Activated T-cell treated with anti-CD3 and anti-CD28 coated beads, Interleukin-2, amount 50 U/mL, for 72 hours (primary cell): ENCODE measurements at places on chromosomes 6 and 20.

- no peak for DNase-seq
Measured at GRCh38 chr6:74671558-74672025, 534.3 kb downstream of the COL12A1 start.

DNA sequence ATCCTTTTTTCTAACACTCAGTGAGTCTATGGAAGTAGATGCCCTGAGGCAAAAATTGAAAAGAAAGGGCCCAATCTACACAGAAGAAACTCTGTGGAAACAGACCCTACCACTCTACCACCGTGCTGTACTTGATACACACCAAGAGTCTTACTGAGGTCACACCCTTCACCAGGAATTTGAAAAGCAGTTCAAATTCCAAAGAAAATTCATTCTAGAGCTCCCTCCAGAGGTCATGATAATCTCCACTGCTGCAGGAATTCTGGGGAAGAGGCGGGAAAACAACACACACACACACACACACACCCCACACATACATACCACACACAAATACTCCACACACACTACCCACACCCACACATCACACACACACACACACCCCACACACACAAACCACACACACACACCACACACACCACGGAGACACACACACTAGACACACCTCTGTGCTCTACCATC, 336.8 kb downstream of the HDGFL1 start:
- no peak for DNase-seq

DNA sequence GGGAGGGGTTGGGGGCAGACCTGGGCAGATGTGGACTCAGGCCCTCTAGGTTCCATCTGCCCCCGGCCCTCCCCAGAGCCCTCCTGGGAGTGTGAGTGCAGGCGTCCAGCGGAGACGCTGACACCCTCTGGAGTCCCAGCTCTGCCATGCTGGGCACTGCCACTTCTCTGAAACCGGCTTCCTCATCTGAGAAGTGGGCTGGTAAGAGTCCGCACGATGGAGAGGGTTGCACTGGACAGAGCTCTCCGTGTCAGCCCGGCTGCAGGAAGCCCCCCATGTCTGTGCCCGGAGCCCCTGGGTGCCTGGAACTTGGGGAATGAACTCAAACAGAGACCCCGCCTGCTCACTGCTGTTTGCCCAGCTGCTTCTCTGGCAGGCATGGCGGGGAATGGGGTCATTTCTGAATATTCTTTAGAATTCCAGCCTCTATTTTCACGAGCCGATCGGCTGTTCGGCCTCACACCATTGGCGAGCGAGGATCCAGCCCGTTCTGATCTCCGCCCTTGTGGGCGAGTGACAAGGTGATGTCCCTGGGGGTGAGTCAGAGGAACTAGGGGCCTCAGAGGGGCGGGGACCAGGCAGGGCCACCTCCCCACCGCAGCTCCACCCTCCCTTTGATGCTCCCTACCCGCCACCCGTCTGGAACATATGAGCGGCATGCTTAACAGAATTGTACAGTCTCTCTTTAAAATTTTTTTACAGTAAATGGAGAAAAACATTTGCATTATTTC, 47.8 kb upstream of the GATA5 start:
- peak; percentile 91 for DNase-seq

DNA sequence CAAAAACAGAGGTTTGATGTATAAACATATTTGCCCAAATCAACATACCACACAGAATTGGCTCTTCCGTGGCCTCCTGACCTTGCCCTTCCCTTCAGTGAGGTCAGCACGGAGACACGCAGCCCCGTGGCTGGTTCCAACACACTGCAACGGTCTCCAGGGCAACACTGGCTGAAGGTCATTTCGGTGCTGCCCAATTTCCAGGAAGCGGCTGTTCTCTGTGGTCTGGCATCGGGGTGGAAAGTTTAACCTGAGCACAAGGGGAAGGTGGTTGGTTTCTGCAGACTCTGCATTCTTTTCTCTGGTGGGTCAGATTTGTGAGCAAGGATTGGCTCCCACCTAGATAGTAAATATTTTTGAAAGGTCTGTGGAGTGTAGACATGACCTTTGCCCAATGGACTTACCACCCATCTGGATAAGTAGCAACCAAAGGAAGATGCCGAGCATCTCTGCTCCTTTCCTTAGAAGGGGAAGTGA, 177.6 kb upstream of the PHACTR1 start:
- DNase-seq, result no peak

GRCh38 chr20:25269833-25270170, 21.9 kb downstream of the PYGB start:
- DNase-seq, result no peak

DNA sequence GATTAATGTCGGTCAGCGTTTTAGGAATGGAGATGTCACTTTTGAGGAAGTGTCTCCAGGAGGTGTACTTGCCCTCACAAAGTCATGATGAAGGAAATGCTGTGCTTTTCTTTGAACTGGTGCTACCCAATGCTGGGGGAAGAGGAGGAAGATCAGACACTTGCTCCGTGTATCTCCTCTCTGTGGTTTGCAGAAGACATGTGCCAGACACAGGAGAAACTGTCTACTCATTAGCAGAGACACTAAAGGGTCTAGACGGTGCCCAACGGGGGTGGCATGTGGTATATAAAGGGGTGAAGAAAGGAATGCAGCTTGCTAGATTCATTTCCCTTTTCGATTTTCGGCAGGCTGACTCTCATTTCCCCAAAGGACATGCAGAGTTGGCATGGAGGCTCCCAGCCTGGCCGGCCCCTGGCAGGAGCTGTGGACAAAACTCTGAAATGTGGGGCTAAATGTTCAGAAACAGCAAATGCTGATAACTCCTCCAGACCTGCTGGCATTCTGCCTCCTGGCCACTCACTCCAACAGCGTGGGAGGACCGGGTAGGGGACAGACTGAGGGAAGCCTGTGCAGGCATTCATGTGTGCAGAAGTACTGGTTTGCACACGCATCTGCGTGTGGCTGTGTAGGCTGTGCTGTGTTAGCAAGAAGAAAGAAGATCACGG, 59.6 kb upstream of the QKI start:
- no peak for DNase-seq

DNA sequence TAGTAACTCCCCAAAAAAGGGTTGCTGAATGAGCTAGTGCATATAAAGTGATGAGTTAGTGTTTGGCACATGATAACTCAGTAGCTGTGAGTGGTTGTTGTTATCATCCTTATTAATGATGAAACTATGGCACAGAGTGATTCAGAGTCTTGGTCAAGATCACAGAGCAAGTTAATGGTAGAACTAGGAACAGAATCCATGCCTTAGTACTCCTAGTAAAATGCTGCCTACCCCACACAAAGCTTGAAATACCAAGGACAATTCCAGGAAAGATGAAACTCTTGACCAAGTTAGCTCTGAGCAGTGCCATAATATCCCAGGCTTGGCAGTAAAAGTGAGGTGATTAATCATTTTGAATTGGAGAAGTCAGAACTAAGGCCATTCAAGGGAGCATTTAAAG, 109.1 kb upstream of the ENPP5 start:
- no peak for DNase-seq

GRCh38 chr20:53786071-53786444, 192.4 kb upstream of the ZNF217 start:
- DNase-seq, result no peak

DNA sequence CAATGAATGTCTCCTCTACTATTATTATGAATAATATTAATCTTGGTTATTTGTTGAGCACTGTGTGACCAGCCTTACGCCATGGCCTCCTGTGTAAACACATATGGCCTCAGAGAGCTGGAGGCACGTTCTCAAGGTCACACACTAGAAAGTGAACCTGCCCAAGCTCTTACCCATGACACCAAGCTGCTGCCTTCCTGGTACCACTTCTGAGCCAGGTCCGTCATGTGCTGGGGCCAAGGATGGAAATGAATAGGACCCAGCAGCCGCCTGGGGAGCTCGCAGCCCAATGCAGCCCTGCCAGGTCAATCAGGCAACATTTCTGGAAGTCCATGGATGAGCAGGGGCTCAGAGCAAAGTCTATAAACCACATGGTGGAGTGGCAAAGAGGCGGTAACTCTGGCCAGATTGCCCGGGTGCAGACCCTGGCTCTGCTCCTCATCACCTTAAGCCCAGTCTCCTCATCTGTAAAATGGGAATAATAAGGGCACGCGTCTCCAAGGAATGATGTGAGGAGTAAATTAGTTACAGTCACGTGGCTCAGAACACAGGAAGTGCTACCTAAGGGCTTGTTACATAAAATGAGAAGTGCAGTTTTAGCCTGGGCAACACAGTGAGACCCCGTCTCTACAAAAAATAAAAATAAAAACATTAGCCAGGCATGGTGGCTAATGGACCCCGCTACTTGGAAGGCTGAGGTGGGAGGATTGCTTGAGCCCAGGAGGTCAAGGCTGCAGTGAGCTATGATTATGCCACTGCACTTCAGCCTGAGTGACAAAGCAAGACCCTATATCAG, 61.5 kb downstream of the JPH2 start:
- DNase-seq, result no peak

DNA sequence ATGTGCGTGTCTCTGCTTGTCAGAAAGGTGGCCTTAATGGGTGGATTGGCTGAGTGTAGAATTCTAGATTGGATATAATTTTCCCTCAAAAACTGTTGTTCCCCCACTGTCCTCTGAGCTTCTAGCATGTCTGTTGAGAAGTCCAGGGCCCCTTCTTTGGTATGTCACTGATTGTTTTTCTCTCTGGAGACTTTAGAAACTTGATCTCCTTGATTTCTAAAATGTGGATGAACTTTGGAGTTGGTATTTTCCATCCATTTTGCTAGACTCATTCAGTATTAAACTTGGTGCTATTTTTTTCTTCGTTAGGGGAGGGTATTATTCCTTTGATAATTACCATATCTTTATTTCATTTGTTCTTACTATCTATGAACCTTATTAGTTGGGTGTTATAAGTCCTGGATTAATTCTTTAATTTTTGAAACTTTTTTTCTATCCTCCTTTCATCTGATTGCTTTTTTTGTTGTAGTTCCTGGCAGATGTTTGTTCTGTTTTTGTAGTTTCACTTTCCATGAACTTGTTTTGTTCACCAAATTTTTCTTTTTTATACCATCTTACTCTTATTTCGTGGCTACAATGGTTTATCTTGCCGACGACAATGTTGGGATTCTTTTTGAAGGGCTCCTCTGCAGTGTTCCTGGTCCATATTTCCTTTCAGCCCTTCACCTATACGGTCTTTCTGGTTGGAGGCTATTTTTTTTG, 68.4 kb downstream of the ARID1B start:
- DNase-seq, result no peak

- no peak for DNase-seq
Measured at GRCh38 chr20:22723659-22724058, 139.3 kb upstream of the FOXA2 start.

- DNase-seq, result no peak
Measured at GRCh38 chr6:100105919-100106529, 112.0 kb upstream of the MCHR2 start.

DNA sequence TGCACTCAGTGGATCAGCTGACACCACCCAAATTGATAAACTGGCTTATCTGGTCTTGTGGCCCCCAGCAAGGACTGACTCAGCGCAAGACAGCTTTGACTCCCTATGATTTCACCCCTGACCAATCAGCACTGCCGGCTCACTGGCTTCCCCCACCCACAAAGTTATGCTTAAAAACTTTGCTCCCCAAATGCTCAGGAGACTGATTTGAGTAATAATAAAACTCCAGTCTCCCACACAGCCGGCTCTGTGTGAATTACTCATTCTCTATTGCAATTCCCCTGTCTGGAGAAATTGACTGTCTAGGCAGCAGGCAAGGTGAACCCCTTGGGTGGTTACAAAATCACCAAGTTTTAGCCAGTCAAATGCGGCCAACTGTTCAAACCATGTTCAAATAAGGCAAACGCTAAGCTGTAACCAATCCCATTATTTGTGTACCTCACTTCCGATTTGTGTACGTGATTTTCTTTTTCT, 32.5 kb downstream of the SLC22A2 start:
- DNase-seq, result peak; percentile 74

GRCh38 chr6:41728954-41729353, 6.5 kb downstream of the TFEB start:
- no peak for DNase-seq

- DNase-seq, result no peak
Measured at GRCh38 chr6:81145506-81145905, 607.0 kb downstream of the TENT5A start.

GRCh38 chr6:112563368-112563767, 216.2 kb downstream of the RFPL4B start:
- no peak for DNase-seq

- no peak for DNase-seq
Measured at GRCh38 chr20:59050437-59050836, 7.9 kb upstream of the PRELID3B start.

GRCh38 chr20:728256-728944, 39.9 kb downstream of the SLC52A3 start:
- DNase-seq, result peak; percentile 69

DNA sequence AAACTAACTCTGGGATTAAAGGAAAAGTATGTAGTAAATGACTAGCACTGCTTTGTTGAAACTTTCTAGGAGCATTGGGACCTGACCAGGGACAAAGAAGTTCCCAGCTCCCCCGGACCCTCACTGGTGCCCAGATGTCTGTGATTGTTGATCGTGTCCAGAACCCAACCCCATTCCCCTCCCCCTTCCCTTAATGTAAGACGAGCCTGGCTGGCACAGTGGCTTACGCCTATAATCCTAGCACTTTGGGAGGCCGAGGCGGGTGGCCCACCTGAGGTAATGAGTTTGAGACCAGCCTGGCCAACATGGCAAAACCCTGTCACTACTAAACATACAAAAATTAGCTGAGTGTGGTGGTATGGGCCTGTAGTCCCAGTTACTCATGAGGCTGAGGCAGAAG, 750.3 kb downstream of the CBLN4 start:
- no peak for DNase-seq

- DNase-seq, result no peak
Measured at GRCh38 chr20:6057691-6058090, 3.8 kb upstream of the LRRN4 start.

DNA sequence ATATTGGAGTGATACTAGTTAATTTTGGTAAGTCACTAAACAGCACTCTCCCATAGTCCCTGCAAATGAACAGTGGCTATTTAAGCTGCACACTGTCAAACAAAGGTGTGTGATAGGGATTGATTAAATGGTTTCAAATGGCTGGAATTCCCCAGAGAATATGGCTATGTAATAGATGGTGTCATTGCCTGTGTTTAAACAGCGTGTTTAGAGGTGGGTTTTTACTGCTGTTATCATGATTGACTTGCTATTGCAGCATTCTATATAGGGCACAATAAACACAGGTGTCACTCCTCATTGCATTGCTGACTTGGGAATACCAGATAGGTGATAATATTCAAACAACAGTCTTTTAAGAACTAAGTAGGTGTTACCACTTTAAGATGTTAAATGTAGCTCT, 171.7 kb upstream of the MAN1A1 start:
- DNase-seq, result no peak
